EH (cell line): ENCODE measurements at places on chromosomes 11 and 22.

DNA sequence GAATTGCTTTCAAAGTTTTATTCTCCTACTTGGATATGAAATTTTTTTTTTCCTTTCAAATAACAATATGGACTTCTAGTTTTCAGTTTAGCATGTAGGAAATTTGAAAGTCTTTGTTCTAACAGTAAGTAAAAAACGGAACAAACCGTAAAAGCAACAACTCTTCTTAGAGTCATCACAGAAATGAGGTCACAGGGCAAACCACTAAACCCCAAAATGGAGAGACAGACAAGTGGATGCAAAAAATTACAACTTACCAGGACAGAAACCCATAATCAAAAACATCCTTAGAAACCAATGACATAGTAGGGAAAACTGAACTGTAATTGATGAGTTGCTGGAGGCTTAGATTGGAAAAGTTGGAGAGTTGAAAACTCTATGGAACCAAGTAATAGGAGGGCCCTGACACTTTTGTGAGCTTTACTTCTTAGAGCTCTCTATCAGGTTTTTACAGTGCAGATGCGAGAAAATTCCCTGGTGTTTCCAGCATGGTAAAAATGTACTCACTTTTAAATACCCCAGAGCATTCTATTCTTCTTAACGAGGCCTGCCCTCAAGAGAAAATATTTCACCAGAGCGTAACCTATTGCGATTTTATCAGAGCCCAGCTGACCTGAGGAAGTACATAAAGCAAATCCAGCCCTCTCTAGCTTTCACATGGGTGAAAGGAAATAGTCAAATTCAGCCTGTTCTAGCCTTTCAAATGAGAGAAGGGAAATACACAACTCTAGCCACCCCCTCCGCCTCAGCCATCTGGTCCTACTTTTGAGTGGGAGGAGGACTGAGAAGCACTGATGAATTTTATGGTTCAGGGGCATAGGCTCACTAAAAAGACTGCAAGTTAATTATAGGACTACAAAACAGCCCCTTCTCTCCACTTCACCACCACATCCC lies 39.1 kb downstream of the CASP12 start:
- DNase-seq, result peak; percentile 0

- DNase-seq, result no peak
These were observed 16.1 kb downstream of the COMMD9 start for GRCh38 chr11:36273110-36273509.

GRCh38 chr22:22022255-22022840 lies 39.8 kb upstream of the TOP3B start:
- DNase-seq, result no peak

- no peak for DNase-seq
These were observed 16.6 kb downstream of the MED15 start for GRCh38 chr22:20524004-20524481.

DNA sequence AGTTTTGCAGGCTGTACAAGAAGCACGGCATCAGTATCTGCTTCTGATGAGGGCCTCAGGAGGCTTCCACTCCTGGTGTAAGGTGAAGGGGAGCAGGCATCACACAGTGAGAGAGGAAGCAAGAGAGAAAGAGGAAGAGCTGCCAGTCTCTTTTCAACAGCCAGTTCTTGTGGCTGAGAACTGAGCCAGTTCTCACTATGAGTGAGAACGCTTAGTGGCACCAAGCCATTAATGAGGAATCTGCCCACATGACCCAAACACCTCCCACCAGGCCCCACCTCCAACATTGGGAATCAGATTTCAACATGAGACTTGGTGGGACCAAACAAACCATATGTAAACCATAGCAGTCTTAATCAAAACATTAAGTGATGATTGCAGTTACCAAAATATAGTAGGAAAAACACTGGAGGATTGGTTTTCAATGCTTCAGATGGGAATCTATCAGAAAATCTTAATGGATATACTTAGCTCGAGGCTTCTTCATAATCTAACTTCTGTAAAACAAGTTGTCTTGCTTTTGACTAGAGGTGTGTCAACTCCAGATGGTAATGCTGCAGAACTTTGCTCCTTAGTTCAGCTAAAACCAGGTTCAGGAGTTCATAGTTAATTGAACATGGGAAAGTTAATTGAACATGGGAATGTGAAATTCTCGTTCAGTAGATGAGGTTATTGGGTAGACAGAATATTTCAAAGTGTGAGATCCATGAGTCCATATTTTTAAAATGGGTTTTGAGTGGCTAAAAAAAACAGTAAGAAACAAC lies 12.2 kb downstream of the FAR1 start:
- no peak for DNase-seq

DNA sequence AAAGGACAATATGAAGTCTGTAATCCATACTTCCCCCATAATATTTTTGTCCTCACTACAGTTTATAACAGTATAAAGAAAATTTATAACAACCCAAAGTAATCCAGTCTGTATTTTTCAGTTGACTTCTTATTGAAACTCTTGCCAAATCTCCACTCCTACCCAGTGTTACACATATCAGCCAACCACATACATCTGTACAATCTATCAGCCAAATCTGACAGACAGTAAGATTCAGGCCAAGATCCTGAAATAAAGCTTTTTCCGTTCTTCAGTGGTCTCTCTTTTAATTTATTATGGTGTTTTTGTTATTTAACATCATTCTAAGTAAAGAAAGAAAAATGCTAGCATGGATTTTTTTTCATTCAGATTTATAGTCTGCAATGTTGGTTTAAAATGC lies 2370.9 kb upstream of the RAG2 start:
- no peak for DNase-seq

- DNase-seq, result no peak
These were observed 3.5 kb upstream of the COX8A start for GRCh38 chr11:63970902-63971301.

DNA sequence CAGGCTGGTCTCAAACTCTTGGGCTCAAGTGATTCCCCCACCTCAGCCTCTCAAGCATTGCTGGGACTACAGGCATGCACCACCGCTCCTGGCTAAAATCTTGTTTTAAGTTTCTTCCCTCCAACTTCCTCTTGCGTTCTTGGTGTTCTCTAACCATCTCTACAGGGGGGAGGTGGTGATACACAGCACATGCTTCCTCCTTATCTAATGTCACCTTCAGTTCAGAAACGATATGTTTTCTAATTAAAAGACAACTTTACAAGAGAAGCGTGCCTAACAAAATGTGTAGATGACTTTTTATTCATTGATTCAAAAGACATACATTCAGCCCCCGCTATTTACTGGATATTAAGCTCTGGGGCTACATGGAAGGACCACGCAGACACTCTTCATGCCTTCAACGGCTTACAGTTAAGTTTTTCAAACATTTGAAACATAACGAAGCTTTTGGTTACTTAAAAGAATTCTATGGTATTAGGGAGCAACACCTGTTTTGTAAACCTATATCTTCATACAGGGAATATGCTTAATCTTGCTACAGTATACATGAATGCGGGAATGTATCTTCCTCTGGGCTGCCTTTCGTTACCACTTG lies 933 bp upstream of the DLAT start:
- DNase-seq, result no peak

DNA sequence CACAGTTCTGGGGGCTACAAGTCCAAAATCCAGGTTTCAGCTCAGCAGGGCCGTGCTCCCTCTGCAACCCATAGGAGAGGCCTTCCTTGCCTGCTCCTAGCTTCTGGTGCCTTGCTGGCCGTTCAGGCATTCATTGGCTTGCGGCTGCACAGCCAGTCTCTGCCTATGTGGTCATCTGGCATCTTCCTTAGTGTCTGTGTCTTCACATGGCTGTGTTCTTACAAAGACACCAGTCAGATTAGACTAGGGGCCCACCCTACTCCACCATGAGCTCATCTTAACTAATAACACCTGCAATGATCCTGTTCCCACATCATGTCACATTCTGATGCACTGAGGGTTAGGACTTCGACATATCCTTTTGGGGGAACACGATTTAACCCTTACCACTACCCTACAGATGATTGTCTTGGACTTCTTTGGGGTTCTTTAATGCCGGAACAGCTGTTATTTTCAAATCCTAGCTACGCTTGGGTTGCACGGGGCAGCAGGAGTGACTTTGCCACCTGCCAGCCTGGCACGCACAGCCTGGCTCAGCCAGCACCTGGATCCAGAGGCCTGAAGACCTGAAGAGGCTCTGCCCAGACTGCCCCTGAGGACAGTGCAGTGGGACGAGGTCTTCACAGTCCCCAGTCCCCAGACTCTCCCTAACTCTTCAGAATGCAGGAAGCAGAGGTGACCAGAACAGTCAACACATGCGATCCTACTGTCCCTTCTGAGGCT lies 7.7 kb upstream of the NEAT1 start:
- peak; percentile 50 for DNase-seq

GRCh38 chr11:87719326-87720073 lies 455.7 kb downstream of the RAB38 start:
- DNase-seq, result peak; percentile 16

- DNase-seq, result no peak
These were observed 14.2 kb downstream of the CD3E start for GRCh38 chr11:118318581-118319336.

DNA sequence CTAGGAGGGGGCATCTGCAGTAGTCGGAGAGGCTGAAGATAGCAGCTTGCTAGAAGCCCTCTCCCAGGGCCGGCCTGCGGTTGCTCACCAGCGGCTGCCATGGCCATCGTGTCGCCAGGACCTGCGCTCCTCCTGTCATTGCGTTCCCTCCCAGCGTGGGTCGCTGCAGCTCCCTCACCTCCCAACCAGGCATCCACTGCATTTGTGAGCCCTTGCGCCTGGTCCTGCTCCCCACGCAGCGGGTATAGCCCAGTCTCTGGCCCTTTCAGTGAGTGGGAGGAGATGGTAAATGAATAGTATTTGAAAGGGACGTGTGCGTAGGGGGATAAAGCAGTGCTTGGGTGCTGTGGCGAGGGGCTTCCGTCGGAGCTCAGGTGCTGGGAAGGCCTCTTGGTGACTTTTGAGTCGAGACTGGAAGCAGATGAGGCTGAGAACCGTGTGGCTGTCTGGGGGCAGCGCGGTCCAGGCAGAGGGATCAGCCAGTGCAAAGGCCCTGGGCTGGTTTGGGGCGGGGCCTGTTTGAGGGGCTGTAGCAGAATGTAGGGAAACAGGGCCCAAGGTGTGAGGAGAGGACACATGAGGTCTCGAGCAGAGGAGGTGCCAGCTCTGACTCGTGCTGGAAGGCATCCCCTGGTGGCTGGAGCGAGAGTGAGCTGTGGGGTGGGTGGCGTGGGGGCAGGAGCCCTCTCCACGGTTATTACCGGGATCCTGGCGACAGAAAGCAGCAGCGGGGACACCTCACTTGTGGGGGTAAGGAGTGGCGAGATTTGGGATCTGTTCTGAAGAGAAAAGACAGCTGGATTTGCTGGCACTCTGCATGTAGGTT lies 39.3 kb downstream of the LRP5 start:
- DNase-seq, result no peak

DNA sequence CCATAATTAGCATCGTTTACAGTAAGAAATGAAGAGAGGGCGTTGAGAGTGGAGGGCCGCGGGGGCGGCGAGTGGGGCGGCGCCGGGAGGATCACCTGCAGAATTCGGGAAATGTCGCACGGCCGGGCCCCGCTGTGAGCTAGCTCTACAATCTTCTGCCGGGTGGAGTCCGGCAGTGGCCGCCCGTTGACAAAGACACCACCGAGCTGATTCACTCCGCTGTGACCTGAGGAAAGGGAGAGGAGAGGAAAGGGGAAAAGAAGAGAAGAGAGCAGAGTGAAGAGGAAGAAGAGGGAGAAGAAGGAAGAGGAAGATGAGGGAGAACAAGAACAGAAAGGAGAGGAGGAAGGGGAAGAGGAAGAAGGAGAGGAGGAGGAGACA lies 8.5 kb downstream of the PAX6 start:
- DNase-seq, result no peak

- no peak for DNase-seq
These were observed 1484.5 kb upstream of the TENM4 start for GRCh38 chr11:80925321-80925720.

- no peak for DNase-seq
These were observed 108.1 kb upstream of the THY1 start for GRCh38 chr11:119531056-119531455.

DNA sequence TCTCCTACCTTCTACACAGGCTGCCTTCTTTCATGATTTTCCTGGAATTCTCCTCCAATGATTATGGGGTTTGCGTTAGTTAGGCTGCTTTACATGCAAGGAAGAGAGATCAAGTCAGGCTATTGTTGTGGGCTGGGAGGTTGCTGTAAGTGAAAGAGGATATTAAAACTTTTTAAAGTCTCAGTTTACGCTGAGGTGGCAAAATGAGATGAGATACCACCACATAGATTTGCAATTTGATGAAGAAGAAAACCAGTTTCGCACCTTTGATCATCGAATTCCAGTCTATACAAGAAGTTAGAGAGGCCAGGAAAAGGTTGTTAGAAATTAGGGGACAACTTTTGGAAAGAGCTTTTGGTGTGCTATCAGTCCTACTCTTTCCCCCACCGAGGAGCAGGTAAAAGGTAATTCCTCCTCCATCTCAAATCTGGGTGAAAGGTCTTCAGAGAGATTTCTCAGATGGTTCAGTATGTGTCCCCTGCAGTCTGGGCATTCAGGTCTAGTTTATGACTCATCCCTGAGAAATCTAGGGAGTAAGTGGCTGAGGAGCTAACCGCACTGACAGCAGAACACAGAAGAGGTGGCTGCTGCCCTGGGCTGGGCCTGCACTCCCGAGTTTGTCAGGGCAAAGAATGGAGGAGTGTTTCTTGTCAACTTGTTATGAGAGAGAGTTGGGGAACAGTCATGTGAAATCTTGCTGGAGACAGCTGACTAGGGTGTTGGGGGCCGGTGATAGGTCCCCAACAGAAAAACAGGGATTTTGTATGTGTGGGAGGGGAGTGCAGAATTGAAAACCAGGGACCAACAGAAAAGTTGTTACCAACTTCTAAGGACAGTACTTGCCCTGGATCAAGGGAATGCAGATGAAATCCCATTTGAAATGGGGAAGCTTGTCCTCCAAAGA lies 34.7 kb downstream of the CCDC83 start:
- peak; percentile 89 for DNase-seq

DNA sequence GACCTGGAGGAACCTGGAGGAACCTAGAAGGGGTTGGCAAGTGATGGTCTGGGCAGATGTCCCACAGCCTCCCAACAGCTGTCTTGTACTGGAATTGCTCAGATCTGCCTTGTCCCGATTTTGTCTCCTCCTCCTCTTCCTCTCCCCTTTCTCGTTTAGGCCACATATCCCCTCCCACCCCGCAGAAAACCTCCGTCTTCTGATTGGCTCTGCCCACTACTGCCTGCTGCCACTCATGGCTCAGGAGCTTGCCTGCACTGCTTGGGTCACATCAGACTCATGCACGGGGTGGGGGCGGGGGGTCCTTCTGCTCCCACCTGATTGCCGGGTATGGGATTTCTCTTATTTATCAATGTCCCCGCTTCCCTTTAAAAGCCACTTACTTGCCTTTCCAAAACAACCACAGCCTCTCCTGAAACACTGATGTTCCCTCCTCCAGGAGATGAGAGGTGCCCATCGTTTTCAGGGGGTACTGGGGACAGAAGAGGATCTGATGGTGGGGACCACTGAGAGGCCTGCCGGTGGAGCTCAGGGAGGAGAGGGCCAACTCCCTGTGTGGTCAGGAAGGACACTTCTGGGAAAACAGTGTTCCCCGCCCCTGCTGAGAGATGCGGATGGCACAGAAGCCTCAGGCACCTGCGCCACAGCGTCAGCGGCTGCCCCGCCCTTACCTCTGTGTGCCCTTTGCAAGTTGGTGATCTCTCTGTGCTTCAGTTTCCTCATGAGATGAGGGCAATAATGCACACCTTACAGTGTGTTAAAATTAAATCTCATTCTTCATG lies 14.7 kb downstream of the TOM1 start:
- DNase-seq, result peak; percentile 28

- peak; percentile 77 for DNase-seq
These were observed 1.8 kb upstream of the MARK2 start for GRCh38 chr11:63837027-63837688.
